T-helper 17 cell (primary cell): ENCODE measurements at places on chromosomes 1 and 21.

DNA sequence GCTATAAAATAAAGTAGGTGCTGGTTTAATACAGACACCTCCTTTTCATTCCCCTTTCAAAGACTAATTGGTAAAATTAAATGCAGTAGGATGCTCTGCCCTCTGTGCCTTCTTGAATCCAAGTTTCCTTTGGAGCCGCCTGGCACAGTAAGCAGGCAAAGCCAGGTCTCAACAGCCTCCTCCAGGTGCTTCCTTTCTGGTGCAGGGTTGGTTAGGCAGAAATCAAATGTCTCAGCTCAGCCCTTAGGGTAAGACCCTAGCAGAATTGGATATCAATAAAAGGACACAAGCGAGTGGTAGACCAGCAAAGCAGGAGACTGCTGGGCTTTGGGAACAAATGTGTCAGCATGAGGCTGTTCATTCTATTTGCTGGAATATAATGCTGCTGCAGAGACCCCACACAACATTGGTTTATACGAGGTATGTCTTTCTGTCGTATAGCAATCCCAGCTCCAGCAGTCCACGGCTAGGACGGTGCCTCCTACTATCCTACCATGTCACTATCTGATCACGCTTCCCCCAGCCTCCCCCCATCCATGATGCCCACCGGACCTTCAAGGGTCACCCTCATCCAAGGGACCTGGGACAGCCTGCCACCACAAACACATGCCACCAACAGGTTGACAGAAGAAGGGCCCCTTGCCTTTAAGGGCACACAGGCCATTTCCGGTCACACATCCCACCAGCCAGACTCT, 58.4 kb downstream of the CAPN2 start:
- DNase-seq: no peak

- DNase-seq: no peak
Observed at GRCh38 chr1:236052232-236052993, 12.5 kb downstream of the NID1 start.

GRCh38 chr1:168887381-168887780, 158.4 kb upstream of the DPT start:
- DNase-seq: no peak

DNA sequence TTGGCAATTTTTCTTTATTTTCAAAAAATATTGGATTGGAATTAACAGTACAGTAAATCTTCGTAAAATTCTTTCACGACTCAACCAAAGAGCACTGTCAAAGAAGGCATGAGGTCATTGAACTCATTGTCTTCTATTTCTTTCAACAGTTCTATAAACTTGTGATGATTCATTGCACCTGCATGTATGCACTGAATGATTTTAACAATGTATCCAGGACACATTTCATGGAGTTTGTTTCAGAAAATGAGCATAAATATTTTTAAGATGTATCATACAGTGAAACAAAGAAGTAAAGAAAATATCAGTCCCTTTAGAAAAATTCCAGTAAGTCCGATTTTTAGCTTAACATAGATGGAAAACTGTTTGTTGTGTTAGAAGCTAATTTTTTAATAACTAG, 33.6 kb upstream of the CD34 start:
- no peak for DNase-seq

DNA sequence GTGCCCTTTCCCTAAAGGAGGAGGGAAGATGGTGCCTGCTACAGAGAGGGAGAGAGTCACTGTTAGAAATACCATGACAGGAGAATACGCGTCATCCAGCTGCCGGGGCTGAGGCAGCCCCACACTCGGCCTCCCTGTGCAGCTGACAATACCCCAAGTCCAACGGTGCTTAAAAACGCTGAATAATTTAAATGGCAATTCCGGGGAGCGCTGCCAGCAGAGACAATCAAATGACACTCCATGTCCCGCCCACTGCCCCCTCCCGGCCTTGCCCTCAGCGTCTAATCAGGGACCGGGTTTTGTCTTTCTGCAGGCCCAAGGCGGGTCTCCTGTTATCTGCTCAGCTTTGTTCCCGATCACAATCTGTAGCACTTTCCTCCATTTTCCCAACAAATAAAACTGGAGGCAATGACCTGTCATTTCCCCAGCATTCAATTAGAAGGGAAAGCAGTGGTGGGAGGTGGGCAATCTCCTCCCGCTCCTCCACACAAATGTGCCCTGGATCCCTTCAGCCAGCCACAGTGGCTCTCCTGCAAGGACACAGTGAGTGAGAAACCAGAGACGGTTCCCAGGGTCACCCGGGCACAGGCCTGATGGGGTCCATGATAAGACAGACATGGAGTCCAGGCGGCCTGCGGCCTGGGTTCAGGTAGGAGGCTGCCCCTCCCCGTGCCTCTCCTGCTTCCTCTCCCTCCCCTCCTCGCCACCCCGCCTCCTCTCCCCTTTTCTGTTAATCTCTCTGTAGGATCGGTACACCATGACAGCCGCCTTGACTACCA, 42.7 kb upstream of the AJAP1 start:
- no peak for DNase-seq

- DNase-seq: peak; percentile 22
Observed at GRCh38 chr1:179883745-179884138, 1.7 kb downstream of the TOR1AIP1 start.

DNA sequence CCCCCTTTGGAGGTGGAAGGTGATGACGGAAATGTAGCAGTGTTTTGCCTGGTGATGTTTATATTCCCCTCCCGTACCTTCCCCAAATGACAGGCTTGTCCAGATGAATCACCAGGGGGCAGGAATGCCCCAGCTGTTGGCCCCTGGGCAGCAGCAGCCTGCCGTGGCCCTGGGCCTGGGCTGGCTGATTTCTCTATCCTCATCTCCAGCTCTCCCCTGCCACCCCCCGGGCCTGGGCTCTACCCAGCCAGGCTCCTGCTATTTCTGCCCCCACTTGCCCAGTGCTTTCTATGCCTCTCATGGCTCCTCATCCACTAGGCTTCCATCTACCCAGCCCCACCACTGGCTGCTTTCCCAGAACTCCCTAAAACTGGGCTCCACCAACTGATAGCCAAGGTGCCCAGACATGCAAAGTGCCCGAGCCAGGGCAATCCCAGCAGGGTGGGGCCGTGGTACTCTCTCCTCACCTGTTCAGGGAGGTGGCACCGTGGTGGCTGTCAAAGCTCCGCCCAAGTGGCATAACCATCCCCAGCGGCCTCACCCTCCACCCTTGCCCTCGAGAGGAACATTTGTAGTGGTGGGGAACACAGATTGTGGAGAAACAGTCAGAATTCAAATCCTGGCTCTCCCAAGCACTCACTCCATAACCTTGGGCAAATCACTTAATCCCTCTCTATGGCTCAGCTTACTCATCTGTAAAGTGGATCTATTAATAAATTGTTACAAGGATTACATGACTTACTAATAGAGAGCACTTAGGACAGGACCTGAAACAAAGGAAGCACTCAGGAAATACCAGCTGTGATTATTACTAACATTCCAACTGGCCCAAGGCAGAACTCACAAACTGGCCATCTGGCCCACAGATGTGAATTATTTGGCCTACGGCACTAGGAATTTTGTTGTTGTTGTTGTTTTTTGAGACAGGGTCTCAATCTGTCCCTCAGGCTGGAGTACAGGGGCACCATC, 12.8 kb upstream of the ECE1 start:
- DNase-seq: no peak

DNA sequence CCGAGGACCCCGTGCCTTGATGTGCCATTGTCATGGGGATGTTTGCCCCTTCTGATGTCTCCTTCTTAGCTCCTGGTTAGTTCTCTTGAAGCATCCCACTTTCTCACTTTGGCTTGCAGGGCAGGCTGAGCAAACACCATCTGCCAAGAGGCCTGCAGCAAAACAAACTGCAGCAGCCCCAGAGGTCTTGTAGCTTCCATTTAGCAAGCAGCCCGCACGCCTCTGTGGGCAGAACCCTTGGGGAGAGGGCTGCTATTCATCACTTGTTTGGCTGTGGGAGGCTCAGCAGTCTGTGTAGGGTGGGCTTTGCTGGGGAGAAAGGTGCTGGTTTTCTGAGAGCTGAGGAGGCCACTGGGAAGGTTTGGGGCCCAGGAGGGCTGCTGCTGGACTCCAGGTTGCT, 56.7 kb downstream of the KCNC4 start:
- DNase-seq: no peak

- no peak for DNase-seq
Observed at GRCh38 chr1:30787266-30787665, 29.7 kb upstream of the LAPTM5 start.

- no peak for DNase-seq
Observed at GRCh38 chr1:59276439-59276851, 20.4 kb upstream of the FGGY start.

GRCh38 chr1:231806623-231807495, 180.3 kb downstream of the DISC1 start:
- no peak for DNase-seq

DNA sequence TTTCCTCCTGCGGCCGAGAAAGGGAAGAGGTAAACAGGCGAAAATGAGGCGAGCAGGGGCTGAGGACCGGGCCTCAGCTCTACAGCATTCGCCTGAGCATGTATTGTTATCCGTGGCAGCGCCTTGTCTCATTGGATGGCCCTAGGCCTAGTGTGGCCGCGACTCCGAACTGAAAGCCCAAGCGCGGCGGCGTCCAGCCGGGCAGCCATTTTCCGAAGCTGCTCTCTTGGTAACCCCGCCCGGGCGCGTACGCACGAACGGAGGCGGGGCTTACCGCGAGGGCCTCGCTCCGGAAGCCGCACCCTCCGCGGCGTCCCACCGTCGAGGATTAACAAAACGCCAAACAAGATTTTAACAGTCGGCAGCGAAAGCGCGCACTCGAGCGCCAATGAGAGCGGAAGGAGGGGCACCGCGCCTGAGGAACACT, 797 bp upstream of the USP1 start:
- DNase-seq: peak; percentile 92

DNA sequence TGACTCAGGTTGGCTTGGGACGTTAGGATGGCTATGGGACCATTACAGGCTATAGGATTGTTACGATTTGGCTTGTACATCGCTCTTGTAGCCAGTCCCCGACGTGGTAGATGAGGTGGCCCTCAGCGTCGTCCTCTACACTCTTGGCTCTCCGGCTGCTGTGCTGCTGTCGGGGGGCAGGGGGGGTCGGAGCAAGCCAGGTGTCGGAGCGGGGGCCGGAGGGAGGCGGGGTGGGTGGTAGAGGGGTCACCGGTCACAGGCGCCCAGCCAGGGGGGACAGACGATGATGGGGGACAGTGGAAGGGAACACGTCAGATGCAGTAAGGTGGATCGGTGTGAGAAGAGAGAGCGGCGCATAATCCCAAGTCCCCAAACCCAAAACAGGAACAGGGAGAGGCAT, 4.7 kb downstream of the CLK2 start:
- no peak for DNase-seq

GRCh38 chr1:171954361-171954760, 113.1 kb downstream of the DNM3 start:
- DNase-seq: no peak

GRCh38 chr1:83083589-83084224, 915.2 kb downstream of the TTLL7 start:
- no peak for DNase-seq

DNA sequence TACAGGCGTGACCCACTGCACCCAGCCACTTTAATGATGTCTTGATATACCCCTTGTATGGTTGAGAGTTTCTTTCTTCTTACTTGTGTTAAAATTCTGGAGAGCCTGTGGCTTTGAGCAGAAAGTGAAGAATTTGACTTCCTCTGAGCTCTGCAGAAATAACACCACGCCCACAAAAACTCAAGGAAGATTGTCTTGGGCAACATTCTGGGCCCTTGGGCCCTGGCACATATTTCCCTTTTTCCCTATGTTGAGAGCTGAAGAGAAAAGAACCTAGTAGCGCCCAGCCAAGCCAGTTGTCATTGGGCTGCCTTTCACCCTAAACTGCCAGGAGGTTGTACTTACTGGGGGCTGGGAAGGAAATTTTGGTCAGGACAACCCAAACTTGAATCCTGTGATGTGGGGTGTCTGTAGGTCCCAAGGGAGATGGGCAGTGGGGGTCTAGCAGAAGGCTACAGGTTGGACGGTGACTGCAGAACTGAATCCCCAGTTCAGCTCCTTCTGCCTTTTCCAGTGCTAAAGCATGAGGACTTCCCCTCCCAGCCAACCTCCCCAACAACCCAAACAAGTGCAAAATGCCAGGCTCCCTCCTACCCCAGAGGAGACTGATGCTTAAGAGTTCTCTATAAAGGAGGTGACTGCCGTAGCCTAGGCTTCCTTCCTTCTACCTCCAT, 11.7 kb upstream of the SNAPIN start:
- DNase-seq: no peak

DNA sequence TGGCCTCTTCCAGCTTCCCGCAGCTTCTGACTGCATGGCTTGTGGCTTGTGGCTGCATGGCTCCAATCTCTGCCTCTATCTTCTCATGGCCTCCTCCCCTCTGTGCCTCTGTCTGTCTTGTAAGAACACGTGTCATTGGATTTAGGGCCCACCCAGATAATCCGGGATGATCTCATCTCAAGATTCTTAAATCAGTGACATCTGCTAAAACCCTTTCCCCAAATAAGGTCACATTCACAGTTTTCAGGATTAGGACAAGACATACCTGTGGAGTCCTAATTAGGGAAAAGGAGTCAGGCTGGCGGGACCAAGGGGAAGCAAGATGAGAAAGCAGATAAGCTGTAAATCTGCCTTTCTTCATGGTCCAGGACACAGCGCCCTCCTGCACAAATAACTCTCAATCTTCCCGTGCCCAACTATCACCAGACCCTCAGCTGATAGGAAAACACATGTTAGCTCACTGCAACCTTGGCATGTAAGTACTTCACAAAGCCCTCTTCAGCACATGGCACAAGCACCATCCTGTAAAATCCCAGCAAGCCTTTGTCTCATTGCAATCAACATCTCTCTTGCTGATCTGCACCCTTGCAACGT, 82.2 kb downstream of the SPSB1 start:
- no peak for DNase-seq

- no peak for DNase-seq
Observed at GRCh38 chr1:56578963-56579875, at the start of gene PLPP3. Gene PLPP3, minus strand, starts transcription at chr1:56579563. Its CDS starts 547 bp downstream, at chr1:56579016.

DNA sequence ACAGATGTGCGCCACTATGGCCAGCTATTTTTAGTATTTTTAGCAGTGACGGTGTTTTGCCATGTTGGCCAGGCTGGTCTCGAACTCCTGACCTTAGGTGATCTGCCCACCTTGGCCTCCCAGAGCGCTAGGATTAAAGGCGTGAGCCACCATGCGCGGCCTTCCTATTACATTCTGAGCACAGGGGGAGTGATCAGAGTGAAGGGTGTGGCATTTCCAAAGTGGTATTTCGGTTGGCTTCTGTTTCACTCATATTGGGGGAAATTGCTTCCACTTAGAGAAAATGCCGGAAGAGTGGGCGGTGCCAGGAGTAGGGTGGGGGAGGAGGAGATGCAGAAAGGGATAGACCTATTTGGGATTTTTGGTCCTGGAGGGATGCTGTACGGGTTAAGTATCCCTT, 4.3 kb downstream of the PIK3CD start:
- DNase-seq: no peak
